Effector memory CD4-positive, alpha-beta T cell (primary cell): ENCODE measurements at places on chromosomes 6 and 20.

DNA sequence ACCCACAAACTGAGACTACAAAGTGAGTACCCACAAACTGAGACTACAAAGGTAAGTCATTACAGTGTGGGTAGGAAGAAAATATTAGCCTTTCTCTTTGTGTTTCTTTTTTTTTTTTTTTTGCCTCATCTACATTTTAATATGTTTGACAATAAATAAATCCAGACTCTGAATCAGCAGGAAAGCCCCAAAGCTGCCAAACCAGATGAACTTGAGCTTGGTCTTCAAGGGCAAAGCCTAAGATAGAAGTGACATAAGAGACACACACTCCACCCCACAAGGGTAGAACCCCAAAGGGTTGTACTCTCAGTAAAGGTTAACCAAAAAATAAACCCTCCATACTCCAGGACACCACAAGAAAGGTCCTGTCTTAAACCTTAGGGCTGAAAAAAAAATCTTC lies 326.8 kb upstream of the ARID1B start:
- no peak for DNase-seq

DNA sequence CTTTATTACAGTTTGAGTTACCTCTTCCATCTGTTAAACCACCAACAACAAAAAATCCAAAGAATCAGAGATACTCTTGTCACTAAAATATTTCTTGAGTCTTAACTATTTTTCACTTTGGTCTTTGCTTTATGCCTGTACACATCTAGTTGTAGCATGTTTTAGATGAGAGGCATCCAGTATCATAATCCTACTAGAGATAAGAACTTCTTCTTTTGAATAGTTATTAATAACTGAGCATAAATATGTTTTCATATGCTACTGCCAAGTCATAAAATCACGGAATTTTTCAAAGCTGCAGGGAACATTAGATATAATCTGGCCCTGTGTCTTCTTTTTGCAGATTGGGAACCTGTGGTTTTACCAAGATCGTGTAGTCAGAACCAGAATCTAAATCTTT lies 55.3 kb downstream of the STK4 start:
- no peak for DNase-seq

DNA sequence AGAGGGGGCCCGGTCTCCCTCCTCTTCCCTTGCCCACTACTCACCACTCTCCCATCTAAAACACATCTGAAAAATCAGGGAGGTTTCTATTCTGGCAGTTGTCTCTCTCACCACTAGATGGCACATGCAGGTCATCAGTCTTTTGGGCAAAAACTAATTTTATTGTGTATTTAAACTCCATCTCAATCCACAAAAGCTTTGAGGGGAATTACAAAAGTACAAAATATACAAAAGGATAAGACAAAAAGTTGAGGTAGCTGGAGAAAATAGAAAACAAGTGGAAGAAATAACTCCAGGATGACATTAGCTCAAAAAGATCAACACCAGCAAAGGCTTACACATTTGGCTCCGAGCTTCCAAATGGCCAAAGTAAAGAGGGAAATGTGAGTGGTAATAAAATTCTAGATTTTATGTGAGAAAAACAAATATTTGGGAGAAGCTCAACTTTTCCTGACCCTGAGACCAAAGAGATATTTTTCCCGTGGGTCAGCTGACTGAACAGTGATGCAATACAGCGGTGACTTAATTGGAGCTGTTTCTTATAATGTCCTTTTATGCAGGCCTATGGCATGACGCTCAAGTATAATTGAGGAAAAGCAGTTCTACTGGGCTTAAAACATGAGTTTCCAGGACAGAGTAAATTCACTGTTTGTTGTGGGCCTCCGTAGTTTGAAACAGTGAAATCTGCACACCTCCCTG lies 79.8 kb upstream of the CHD6 start:
- no peak for DNase-seq

GRCh38 chr20:50425076-50425475 lies 85.1 kb upstream of the PTPN1 start:
- DNase-seq = no peak

DNA sequence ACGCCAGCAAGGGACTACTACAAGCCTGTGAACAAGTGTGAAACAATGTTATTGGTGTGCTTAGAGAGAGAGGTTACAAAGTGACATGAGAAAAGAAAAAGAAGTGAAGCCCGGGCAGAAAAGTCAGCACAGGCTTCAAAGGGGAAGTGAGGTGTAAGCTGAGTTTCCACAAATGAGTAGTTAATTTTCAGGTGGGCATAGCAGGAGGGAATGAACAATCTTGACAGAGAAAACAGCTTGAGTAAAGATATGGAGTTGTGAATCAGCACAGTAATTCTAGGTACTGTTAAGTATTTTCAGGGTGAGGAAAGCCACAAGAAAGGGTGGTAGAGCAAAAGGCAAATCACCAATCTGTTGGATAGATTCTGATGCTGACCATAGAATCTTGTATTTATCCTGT lies 4.3 kb downstream of the KCNQ5 start:
- DNase-seq = no peak

- no peak for DNase-seq
Observed at GRCh38 chr20:49792006-49792405, 20.6 kb upstream of the SLC9A8 start.

DNA sequence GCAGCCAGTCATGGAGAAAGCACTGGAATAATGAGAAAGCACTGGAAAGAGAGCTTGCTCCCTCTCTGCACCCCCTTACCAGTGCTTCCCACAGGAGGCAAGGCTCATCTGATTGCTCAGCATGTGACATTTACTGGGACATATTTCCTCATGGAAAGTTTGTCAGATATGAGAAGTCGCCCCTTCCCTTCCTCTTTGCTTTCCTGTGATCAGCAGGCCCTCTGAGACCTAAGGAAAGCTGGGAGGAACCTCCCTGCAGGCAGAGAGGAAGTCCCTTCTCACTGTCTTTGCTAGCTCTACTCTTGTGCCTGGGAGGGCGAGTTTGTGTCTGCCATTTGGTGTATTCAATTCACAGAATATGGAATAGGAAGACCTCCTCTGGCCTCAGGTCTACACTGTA lies 283.8 kb downstream of the ALDH8A1 start:
- DNase-seq = no peak

- DNase-seq = no peak
Observed at GRCh38 chr6:47307362-47308197, 2.1 kb downstream of the TNFRSF21 start.

- no peak for DNase-seq
Observed at GRCh38 chr6:30234356-30234755, 21.1 kb upstream of the TRIM26 start.

DNA sequence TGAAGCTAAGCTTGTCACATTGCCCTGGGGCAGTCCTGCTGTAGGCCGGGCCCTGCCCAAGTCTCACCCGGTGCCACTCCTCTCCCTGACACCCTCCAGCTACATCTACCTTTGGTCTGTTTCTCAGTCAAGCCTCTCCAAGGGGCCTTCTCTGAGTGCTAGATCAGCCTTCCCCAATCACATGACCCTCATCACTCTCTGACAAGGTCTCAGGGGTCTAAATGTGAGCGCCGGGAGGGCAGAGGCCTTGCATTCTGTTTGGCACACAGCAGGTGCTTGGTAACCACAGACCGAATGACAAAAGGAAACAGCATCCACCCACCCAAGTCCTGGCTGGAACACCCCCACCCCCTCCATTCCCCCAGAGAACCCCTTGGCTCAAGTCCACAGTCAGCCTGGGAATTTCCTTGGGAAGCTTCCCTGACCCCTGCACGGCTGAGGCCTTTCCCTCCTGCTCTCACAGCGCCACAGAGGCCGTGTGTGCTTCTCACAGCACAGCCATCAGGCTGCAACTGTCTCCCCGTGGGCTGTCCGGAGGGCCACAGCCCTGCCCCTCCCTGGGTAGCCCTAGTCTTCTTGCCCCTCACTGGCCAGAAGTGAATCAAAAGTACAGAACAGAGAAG lies 32.9 kb downstream of the PKIG start:
- no peak for DNase-seq

DNA sequence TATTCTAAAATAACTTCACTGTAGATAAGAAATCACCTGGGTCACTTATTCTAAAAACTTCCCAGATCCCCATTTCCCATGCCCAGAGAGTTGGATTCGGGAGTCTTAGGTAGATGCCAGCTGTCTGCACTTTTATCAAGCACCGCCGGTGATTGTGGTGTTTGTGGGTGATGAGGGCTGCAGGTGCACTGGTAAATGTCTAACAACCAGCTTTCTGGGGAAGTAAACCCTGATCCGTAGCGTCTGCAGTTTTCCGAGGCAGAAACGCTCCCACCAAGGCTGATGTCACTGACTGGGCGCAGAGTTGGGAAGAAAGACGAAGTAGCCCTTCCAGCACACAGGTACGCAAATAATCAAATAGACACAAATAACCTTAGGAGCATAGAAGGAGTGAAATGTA lies 152.2 kb upstream of the KCNG1 start:
- no peak for DNase-seq

- DNase-seq = no peak
Observed at GRCh38 chr20:24046888-24047287, 58.3 kb upstream of the GGTLC1 start.

- no peak for DNase-seq
Observed at GRCh38 chr6:95670011-95670463, 92.7 kb downstream of the MANEA start.

- DNase-seq = no peak
Observed at GRCh38 chr6:140609956-140610355, 1235.5 kb upstream of the CITED2 start.
